Activated naive CD4-positive, alpha-beta T cell (primary cell): ENCODE measurements at places on chromosomes 7 and 10.
A peak's percentile ranks its signal among the peaks of the same experiment; 100 is the strongest.

- DNase-seq, result peak; percentile 52
These were observed 5.5 kb downstream of the ELOVL3 start for GRCh38 chr10:102231357-102232318.

- no peak for DNase-seq
These were observed 283.5 kb downstream of the ABCA13 start for GRCh38 chr7:48454750-48455192.

DNA sequence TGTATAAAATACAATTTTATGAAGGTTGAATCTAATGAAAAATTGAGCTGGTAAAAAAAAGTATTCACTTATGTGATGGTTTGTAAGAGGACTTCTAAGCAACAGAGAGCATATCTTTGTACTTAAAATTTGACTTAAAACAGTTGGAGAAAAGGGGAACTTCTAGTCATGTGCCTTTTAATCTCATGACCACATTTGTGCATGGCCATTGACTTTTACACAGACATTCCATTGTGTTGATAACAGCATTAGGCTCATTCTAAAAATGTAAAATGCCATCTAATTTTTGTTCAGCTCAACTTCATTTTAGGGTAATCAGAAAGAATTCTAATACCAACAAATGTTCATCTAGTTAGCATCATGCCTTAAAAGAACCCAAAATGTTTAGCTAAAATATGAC, 119.9 kb downstream of the HPSE2 start:
- DNase-seq, result no peak

DNA sequence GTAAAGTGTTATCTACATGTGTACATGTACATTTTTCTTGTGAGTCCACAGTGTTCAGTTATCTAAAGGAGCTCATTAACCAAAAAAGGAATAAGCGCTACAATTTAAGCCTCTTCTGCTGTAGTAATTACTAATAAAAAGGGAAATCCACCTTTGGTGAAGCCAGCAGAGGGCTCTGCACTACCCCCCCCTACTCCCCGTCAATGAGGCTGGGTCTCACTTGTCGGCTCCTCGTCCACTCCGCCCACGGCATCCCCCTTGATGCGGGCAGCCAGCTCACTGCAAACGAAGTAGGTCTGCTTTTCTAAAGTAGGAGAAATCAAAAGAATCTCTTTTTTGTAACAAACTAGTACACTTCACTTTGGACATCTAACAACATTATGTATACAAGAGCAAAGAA, 4.7 kb upstream of the WASHC2A start:
- DNase-seq, result peak; percentile 1

- DNase-seq, result no peak
These were observed 76.2 kb downstream of the CDH23 start for GRCh38 chr10:71472912-71473311.

DNA sequence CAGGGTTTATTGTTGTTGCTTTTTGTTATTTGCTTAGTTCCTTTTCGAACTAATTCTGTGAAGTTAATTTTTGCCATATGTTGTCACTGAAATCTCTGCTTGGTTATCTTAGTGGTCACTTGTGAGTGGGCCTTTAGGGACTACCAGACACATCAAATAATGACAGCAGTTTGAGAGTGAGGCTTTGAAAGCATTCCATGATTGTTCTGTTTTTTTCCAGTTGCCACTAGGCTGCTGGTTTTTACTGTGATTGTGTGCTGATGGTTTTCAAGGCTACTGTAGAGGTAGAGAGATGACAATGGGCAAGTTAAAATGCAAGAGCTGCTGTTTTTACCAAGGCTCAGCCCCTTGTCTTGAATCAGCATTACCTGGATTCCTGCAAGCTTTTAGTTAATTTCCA, 20.0 kb downstream of the SEPTIN7 start:
- no peak for DNase-seq

DNA sequence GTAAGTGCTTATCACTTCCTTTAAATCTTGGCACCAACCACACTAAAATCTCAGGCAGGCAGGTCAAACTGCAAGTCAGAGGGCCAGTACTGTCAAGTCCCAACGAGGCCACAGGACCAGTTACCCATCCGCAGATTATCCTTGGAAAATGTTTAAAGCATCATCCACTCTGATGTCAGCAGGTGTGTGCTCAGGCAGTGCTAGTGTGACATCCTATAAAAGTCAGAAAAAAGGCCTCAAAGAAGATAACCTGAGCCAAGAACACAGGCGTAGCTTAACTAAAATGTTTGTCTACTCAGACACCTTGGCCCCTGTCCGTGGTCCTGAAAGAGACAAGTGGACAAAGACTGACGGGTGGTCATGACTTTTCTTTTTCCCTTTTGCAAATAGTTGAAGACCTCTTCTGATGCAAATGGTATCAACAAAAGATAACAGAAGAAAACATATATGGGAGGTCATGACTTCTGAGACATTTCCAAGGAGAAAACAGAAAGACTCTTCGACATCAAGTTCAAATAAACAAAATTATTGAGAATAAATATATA, 309.3 kb downstream of the KCNMA1 start:
- no peak for DNase-seq

DNA sequence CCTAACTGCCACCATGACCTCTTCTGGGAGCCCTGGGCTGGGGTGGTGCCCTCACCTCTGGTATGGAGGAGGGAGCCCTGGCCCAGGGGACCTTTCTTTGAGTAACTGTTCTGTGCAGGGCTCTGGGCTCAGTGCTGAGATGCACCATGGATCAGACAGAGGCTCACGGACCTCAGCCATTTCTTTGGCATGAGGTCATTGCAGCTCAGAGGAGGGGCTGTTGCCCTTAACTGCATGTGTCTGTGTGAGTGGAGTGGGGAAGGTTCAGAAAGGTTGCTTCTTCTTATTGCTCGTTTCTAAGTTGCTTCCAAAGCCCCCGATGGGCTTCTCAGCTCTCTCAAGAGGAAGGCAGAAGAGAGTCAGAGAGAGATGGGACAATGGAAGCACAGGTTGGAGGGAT, 233.9 kb downstream of the RPS24 start:
- DNase-seq, result no peak

GRCh38 chr10:101228153-101228965, 904 bp downstream of the LBX1 start:
- DNase-seq, result no peak

GRCh38 chr7:41882256-41882655, 179.4 kb upstream of the INHBA start:
- DNase-seq, result no peak

DNA sequence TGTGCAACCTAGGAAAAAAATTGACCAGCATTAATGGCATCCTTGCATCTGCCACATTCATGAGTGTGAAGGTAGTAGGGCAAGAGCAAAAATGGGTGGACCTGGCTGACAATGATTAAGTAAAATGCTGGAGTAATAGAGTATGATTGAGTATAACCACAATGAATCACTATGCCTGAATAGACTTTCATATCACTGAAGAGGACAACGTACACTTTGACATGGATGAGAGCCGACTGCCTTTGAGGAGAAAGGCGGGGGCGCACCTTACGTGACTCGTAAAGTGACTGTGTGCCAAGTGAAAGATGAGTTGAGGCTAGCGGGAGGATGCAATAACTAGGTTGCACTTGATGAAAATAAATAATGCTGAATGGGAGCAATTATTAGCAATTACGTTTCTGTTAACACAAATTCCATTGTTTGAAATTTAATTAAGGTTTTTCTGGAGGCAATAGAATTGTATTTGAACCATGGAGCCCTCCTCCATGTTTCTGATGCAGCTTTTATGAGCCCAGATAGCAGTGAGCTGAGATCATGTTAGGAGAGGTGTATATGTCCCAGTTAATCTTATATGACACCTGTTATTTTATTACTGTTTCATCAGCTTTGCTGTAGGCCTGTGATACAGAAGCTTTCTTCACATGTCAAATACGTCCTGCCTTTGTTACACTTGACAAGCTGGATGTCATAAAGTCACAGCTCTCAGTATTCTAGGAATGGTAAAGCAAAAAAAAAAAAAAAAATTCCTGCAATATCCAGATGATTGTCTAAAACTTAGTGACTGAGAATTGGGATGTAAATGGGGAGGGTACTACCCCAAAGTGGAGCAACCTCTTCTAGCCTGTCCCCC, 596.5 kb downstream of the NXPH1 start:
- no peak for DNase-seq

- DNase-seq, result no peak
These were observed 138.2 kb downstream of the PLCE1 start for GRCh38 chr10:94131885-94132284.

GRCh38 chr10:127552446-127552845, 3.3 kb downstream of the NPS start:
- DNase-seq, result no peak

- DNase-seq, result no peak
These were observed 32.5 kb upstream of the GPR158 start for GRCh38 chr10:25142116-25142864.

GRCh38 chr7:155356323-155357105, 58.8 kb downstream of the INSIG1 start:
- DNase-seq, result no peak

DNA sequence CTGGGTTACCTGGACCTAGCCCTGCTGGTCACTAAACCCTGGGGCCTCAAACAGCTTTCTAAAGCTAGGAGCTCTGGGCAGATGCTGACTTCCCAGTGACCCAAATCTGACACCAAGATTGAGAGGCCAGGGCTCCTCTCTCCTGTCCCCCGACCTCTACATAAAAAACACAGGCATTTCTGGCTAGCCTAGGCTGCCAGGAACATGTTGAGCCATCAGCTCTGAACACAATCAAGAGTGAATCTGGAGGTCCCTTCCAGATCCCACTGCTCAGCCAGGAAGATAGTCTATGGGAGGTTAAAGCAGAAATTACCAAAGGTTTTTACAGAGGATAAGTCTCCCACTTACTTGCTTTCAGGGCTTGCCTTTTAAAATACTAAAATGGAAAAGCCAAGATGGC, 22.1 kb upstream of the PDE1C start:
- no peak for DNase-seq

DNA sequence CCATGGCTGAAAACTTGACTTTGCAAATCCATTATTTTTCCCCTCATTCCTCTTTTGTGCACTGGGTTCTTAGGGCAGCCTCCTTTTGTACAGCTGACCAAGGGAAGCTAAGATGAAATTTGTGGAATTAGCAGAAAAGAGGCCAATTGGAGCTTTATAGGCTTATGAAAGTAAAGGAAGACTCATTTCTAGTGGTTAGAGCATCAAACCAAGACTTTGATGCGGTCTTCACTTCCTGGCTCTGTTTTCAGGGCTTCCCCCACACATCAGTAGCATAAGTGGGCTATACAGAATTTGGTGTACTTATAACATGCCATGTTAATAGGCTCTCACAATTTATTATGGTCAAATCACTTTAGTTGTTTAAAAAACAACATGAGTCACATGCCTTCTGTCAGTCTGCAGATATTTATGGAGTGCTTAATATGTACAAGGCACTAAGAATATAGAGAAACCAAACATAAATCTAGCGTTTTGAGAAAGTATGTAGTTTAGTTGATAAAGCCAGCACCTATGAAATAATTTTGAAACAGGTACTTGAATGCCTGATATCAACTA, 5.7 kb downstream of the AUTS2 start:
- DNase-seq, result no peak

- DNase-seq, result no peak
These were observed 544.2 kb upstream of the GALNT17 start for GRCh38 chr7:70587739-70588138.

DNA sequence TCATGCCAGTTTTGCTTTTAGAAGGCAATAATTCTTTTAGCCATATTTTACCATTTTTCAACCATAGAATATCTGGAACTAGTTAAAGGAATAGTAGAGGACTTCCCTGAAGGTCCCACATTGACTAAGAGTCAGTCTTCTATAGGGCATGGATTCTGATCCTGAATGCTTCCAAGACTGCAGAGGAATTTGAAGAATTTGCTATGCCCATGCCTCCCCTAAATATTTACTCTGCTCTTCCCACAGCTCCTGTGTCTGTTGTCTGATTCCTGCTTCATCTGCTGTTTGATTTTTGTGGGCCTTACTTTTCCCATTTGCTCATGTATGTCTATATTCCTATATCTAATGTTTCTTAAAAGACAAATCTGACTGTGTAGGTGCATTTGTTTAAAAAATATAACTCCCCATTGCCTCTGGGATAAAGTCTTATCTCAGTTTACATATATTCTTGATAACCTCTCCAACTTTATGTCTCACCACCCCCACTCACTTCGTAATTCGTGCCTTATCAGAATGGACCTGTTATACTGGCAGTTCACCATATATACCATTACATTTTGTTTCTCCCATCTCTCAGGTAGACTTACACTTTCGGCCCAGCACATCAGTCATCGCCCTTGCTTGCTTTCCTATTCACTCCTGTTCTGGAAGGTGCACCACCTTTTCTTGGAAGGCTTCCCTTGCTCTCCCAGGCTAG, 33.9 kb downstream of the LRRC4 start:
- DNase-seq, result no peak

DNA sequence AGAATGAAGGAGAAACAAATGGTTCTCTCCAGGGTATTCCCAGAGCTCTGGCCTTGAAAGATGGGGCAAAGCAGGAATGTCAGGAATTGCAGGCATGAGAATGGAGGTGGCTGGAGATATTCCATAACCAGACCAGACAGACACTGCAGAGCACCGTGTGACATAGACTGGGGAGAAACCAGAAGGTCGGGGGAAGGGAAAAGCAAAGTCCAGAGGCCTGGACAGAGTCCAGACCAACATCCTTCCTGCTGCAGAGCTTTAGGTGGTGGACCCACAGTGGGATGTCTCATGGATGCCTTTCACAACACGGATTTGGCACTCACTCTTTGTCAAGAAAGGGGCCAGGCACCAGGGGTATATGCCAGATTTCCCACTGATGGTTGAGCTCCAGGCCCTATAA, 177.2 kb upstream of the INHBA start:
- no peak for DNase-seq

DNA sequence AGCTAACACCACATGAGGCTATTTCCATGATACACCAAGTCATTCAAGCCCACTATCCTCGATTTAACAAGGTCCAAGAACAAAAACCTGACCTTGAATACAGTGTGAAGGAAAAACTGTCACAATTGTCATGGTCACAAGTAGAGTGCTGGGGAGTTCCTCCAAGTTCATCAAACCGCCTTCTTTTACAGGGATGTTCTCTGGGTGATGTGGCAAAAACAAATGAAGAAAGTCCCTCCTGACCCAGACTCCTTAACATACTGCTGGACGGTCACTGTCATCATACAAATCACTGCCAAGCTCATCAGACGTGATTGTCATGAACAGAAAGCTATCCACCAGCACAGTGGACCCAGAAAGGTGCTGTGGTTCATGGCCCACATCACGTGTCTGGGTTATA, 28.9 kb downstream of the HIPK2 start:
- DNase-seq, result no peak

GRCh38 chr7:30433082-30433481, 45.5 kb downstream of the NOD1 start:
- no peak for DNase-seq

- peak; percentile 24 for DNase-seq
These were observed at the start of gene PCGF6 for GRCh38 chr10:103350517-103351260. Gene PCGF6, minus strand, starts transcription at chr10:103351140. Its CDS starts 74 bp downstream, at chr10:103351066.
